ENCODE measurements at places on chromosomes 3 and 15.
A peak's percentile ranks its signal among the peaks of the same experiment; 100 is the strongest.

GRCh38 chr3:25433106-25433505 lies 5.0 kb downstream of the RARB start:
- DNase-seq = no peak

- DNase-seq = no peak
Observed at GRCh38 chr15:91953432-91953831, 99.9 kb downstream of the SLCO3A1 start.

DNA sequence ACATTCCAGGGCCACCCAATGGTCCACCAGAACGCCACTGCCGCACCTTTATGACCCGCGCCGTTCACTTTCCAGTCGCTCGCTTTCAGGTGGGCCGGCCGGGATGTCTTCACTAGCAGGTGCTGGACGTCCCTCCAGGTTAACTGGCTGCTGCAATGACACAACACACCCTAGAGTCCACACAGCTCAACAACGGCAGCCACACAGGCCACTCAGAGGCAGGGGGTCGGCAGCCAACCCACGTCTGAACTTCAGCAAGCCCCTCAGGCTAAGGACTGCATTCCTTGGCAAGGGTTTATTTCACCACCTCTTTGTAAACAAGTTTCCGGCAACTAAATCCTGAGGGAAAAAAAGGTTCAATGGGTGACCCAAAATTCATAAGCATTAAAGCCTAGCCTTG lies 89.2 kb upstream of the SNRPA1 start:
- no peak for DNase-seq

- DNase-seq = peak; percentile 74
Observed at GRCh38 chr3:187679638-187680396, 9.6 kb upstream of the SST start.

DNA sequence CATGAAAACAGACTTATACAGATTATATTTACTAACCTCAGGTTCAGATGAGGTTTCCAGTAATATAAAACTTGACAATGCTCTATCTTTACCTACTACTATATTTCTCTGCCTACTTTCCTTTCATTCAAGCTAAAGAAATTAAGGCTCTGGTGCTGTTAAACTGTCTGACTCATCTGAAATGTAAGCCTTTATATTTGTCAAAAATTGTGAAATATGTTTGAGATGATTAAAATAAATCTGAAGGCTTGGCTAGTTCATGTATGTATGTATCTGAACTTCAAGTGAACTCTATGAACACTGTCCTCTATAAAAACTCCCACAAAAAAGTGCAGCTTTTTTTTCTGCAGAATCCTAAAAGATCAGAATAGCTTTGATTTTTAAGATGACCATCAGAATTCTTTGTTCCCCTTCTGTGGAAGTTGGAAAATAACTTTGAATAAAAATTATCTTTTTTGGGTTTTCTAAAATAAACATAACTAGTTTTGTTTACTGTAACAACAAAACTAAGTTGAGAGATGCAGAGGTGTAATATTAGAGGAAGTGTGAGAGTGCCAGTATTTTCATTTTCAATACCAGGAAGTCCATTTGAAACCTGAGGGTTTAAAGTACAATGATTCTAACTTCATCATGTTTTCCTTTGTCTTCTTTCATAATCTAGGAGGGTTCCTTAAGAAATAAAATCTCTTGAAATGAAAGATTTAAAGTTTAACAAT lies 42.2 kb downstream of the ILDR1 start:
- no peak for DNase-seq

GRCh38 chr3:168061332-168061996 lies 34.3 kb downstream of the GOLIM4 start:
- DNase-seq = peak; percentile 30

DNA sequence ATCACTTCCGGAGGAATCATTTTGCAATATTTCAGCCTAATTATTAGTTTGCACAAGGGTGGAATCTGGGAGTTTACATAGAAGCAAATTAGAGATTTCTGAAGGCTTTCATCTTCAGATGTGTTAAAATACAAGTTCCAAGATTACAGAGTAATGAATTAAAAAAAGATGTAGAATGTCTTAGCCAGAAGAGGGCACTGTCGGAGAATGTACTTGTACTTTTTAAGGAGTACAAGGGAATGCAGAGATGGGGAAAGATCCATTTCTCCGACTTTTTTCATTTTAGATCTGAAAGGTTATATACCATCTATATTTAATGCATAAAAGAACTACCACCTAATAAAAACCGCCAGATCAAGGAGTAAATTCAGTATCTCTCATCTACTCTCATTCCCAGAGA lies 43.1 kb upstream of the WDR5B start:
- DNase-seq = peak; percentile 76

DNA sequence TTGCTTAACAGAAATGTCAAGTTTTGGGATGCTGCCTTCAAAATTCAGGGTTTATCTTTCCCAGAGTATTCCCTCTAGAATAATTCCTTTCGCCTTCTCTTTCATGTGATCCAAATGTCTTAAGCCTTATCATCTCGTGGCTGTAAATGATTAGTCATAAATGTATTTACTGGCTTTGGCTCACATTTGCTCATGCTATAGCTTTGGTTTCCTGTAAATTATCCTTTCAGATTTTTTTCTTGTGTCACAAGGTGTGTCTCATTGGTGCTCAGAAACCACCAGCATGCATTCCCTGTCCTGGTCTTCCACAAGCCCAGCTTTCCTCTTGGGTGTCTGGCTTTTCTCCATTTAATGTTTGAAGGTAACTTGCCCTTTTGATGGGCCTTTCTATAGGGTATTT lies 692.7 kb upstream of the ALCAM start:
- DNase-seq = peak; percentile 23

- peak; percentile 24 for DNase-seq
Observed at GRCh38 chr3:145704020-145704419, 457.0 kb downstream of the PLOD2 start.

DNA sequence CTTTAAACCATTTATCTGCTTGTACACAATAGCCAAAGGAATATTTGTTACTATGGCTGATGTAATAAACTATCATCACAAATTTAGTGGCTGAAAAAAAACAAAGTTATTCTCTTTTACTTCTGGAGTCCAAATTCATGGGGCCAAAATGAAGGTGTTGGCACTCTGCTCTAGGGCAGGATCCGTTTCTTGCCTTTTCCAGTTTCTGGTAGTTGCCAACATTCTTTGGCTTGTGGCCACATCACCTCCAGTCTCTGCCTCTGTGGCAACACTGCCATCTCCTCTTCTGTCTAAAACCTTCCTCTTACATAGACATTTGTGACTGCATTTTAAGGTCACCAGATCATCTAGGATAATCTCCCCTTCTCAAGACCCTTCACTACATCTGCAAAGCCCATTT lies 27.3 kb downstream of the NIT2 start:
- no peak for DNase-seq

- DNase-seq = no peak
Observed at GRCh38 chr3:133799794-133800585, 5.6 kb upstream of the SRPRB start.

DNA sequence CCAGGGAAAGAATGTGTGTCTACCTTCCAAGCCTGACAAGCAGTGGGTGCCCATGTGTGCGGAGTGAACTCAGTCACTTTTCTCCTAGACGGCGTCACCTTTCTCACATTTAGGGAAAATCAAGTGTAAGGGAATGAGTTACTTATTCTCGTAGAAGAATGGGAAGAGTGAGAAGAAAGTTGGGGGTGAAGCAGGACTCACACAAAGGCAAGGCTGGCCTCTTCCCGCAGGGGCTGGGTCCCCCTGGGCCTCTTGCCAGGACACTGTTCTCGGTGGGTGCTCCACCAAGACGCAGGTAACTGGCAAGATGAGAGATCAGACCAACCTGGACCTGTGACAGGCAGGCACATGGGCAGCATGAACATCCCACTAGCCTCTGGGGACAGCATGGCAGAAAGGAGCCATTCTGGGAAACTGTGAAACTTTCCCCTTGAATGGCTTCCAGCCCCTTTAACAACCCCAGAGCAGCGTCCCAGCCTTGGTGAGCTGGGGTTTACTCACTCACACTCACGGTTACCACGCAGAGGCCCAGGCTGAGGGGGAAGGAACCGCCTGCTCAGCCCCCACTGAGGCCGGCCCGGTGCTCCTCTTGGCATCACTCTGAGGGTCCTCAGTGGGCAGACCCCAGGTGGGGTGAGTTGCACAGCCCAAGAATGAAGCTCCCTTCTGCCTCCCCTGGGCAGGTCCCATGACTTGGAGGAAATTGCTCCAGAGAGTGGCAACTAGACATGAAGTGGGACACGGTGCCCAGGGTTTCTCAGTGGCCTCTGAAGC lies 15.0 kb upstream of the SRP14 start:
- no peak for DNase-seq

DNA sequence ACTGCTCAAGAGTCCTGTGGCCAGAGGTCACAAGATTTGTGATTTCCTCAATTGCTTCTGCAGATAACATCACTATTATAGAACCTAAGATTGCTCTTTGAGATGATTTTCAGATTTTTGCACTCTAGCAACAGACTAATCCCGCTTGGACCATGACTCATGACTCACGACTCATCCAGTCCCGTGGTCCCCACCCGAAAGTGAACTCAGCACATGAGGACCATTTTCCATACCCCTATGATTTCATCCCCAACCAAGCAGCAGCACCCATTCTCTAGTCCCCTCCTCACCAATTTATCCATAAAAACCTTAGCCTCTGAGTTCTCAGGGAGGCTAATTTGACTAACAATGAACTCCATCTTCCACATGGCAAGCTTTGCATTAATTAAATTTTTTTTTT lies 106.3 kb upstream of the ALCAM start:
- DNase-seq = peak; percentile 28

DNA sequence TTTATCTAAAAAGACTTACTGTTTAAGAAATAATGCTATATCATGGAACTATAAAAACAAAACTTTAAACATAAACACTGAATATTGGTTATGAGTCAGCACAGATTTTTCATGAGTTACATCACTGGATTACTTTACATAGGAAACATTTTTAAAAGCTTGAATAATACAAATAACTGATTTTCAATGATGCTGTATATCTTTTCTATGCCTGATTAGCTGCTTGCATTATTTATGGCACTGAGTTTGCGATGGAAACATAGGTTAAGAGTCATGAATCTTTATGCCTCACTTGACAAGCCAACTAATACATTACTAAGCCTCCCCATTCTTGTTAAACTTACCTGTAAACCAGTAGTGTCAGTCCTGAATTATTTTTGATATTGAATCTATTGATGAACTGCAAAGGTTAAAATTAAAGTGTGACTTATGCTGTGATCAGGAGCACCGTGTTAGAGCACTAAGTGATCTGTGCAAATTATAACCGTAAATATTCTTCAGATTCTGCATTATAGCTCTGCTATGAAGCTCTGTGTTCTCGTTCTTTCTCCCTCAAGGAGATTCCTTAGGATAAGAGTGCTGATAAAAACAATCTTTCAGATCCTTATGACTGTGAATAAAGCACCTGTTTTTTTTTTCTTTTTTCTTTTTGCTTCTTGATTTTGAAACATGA lies 437.3 kb upstream of the BCHE start:
- peak; percentile 52 for DNase-seq

GRCh38 chr3:112348943-112349342 lies 16.0 kb downstream of the CD200 start:
- DNase-seq = no peak

DNA sequence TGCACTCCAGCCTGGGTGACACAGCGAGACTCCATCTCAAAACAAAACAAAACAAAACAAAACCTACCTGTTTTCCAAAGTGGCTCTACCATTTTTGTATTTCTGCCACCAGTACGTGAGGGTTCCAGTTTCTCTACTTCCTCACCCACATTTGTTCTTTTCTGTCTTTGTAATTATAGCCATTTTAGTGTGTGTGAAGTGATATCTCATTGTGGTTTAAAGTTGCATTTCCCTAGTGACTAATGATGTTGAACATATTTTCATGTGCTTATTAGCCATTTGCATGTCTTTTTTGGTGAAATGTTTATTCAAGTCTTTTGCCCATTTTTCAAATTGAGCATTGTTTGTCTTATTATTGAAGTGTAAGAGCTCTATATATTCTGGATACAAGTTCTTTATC lies 50.7 kb downstream of the TRA2B start:
- DNase-seq = no peak

- DNase-seq = no peak
Observed at GRCh38 chr3:146496251-146496650, 26.9 kb upstream of the PLSCR2 start.

DNA sequence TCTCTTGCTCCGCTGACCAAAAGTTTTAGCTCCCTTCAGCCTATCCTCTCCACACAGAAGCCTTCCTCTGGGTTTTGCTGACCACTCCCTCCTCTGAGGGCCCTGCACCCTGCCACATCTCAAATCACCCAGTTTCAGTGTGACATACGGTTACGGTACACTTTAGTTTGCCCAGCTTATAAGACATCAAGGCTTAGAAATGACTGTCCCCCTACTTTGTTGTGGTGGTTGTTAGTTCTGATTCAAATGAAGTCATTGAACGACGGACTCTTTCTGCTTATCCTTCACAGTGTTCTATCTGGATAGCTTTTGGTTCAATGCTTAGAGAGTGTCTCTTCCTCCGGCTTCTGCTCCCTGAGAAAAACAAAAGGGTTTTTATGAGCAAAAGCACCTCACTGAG lies 68.0 kb upstream of the NDUFB4 start:
- no peak for DNase-seq

GRCh38 chr3:149245738-149246451 lies 24.3 kb upstream of the CP start:
- peak; percentile 65 for DNase-seq

DNA sequence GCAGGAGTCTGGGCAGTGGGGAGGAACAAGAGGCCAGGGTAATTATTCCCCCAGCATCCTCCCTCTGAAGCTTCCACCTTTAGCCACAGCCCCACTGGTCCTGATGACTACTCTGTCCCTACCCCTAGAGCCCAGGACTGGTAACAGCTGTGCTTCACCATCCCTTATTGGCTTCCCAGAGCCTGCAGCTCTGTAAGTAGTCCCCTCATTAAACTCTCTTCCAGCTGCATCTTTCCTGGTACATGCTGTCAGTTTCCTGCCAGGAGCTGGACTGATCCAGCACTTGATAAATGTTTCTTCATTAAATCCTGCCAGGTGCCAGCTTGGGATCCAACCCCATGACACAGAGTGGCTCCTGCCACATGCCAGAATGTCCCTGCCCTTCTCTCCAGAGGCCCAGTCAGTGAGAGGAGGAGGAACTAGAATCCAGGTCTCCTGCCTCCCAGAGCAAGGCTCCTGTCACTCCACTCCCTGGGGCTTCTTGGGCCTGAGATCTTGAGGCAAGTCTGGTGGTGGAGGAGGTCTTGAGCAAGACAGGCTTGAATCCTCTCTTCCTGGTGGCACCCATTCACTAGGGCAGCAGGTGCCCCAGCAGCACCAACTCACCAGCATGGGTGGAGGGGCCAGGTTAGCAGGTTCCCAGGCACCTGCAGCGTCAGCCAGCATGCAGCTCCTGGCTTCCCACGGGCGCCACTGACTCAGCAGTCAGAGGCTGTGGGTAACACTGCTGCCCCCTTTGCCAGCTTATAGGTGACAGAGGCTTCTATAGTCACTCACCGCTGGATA lies 27.6 kb downstream of the FBXW12 start:
- DNase-seq = no peak

- no peak for DNase-seq
Observed at GRCh38 chr15:74831813-74832495, 5.5 kb downstream of the CPLX3 start.

GRCh38 chr15:39511000-39511915 lies 69.6 kb upstream of the THBS1 start:
- DNase-seq = peak; percentile 91
